Nasal cavity respiratory epithelium epithelial cell of viscerocranial mucosa (primary cell): ENCODE measurements at places on chromosomes 2 and 18. TPM values are rescaled to one million over a fixed set of nuclear protein-coding genes. Genes with fewer than 3 reads are reported as not detected.

PTPRN gene
- not detected in 2 replicates for total RNA-seq

KLHL14 gene
- not detected in 2 replicates for total RNA-seq

ACTR1B gene
- 28.4 and 37.8 TPM in 2 replicates for total RNA-seq

PDE11A gene
- 0.07 TPM in 1 of 2 replicates, not detected in the other for total RNA-seq

HRH4 gene
- total RNA-seq: 0.21 and 0.34 TPM in 2 replicates

CABYR gene
- 1.4 and 2.7 TPM in 2 replicates for total RNA-seq

SPATA3 gene
- total RNA-seq: not detected in 2 replicates

COL5A2 gene
- 9.6 and 23.5 TPM in 2 replicates for total RNA-seq

OXER1 gene
- total RNA-seq: 0.07 TPM in 1 of 2 replicates, not detected in the other

SAG gene
- not detected in 2 replicates for total RNA-seq

CHN1 gene
- total RNA-seq: 0.34 and 1.3 TPM in 2 replicates

RAMP1 gene
- 0.34 and 3.9 TPM in 2 replicates for total RNA-seq

VWA3B gene
- total RNA-seq: 0.07 and 0.34 TPM in 2 replicates

TRIM43 gene
- total RNA-seq: under 0.01 TPM in 1 of 2 replicates, not detected in the other

CXCR4 gene
- total RNA-seq: not detected in 2 replicates

PTMA gene
- total RNA-seq: 500 and 760 TPM in 2 replicates

NPAS2 gene
- total RNA-seq: 17.8 and 28.8 TPM in 2 replicates

THUMPD2 gene
- total RNA-seq: 10.3 and 19.4 TPM in 2 replicates

GRHL1 gene
- 32.5 and 85.2 TPM in 2 replicates for total RNA-seq

FSIP2 gene
- total RNA-seq: under 0.01 and 1.00 TPM in 2 replicates

VSNL1 gene
- 2.1 and 11.7 TPM in 2 replicates for total RNA-seq

CDH2 gene
- total RNA-seq: 0.34 and 6.9 TPM in 2 replicates

LTBP1 gene
- 7.9 and 44.0 TPM in 2 replicates for total RNA-seq

ARHGAP28 gene
- total RNA-seq: under 0.01 and 6.0 TPM in 2 replicates

ACMSD gene
- total RNA-seq: not detected in 2 replicates

MLPH gene
- total RNA-seq: 1.4 and 12.1 TPM in 2 replicates

ANKRD30B gene
- not detected in 2 replicates for total RNA-seq

SH3BP4 gene
- total RNA-seq: 35.2 and 48.0 TPM in 2 replicates

IL1R2 gene
- 1.7 TPM in 1 of 2 replicates, not detected in the other for total RNA-seq

PIEZO2 gene
- total RNA-seq: 0.07 TPM in 1 of 2 replicates, not detected in the other

MC2R gene
- total RNA-seq: not detected in 2 replicates

PLEKHA3 gene
- total RNA-seq: 5.5 and 9.6 TPM in 2 replicates

UGT1A3 gene
- 2.8 TPM in 1 of 2 replicates, not detected in the other for total RNA-seq

CNRIP1 gene
- total RNA-seq: not detected in 2 replicates

UGT1A5 gene
- total RNA-seq: 2.3 TPM in 1 of 2 replicates, not detected in the other

TANK gene
- total RNA-seq: 77.9 and 115 TPM in 2 replicates

G6PC2 gene
- not detected in 2 replicates for total RNA-seq

RTKN gene
- 33.2 and 51.9 TPM in 2 replicates for total RNA-seq

RSAD2 gene
- 1.1 and 4.4 TPM in 2 replicates for total RNA-seq

KRTCAP3 gene
- total RNA-seq: 13.3 and 13.9 TPM in 2 replicates
